ENCODE measurements at places on chromosomes 2 and 18.

GRCh38 chr2:240170354-240170735, 29.9 kb upstream of the OTOS start:
- DNase-seq: no peak

- DNase-seq: no peak
Observed at GRCh38 chr2:217074576-217075255, 214.9 kb upstream of the TNP1 start.

GRCh38 chr18:45626330-45627203, 11.3 kb downstream of the SLC14A2 start:
- no peak for DNase-seq

GRCh38 chr18:40937386-40937785, 1017.6 kb upstream of the PIK3C3 start:
- no peak for DNase-seq

- no peak for DNase-seq
Observed at GRCh38 chr2:133248264-133248663, 320.0 kb downstream of the NCKAP5 start.

- no peak for DNase-seq
Observed at GRCh38 chr18:924987-925386, 20.3 kb downstream of the ADCYAP1 start.

DNA sequence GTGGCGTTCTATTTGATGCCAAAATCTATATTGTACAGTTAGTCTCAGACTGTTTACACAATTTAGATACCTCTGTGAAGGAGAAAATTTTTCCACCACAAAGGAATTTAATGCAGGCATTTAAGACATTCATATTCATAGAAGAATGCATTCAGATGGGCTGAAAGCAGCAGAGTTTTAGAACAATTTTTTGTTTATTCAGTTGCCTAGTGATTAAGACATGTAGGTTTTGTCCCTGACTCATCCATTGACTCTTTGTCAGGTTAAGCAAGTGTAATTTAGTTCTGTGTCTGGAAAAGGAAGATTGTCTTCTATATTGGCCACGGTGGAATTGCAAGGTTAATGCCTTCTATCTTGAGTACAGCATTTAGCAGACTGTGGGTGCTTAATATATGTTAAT, 515.0 kb downstream of the PARD3B start:
- DNase-seq: no peak

DNA sequence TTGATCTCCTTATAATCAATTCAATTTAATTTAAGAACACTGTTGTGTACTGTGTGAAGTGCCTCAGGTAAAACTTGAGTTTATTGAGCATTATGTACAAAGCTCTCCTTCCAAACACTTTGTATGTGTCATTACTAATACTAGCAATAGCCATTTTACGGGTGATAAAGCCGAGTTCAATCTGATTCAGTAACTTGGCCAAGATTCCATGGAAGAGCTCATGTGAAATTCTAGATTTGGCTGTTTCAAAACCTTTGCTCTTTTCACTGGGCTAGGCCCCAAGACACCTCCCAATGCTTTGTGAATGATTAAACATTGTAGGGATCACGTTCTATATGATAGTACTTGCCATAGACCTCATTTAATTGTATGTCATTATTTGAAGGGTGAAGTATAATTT, 8.9 kb upstream of the NFE2L2 start:
- DNase-seq: no peak

DNA sequence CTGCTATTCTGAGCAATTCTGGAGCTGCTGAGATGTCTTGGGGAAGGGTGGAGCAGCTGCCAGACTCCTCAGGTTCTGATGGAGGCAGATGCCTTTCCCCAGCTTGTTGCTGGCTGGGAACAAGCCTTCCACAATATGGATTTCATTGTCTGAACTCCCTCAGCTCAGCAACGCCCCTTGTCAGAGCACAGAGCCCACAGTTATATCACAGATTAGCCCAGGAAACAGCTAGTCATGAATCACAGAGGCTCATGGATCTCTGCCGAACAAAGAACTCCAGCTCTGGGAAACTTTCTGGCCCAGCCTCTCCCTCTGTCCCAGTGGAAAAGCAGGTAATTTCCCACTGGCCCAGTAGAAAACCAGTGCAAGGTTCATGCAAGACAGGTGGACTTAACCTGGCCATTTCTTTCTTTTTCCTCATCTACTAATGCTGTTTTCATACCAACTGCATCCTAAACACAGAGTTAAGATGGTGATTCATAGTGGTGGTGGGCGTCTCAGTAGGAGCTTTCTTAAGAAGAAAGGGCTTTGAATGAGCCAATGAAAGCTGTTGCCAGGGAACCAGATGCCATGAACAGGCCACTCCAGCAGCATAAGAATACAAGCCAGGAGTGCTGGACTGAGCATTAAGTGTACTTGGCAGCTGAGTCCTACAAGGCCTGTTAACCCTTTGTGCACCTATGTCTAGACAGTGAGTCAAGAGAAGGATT, 8.7 kb upstream of the KIAA2012 start:
- peak; percentile 31 for DNase-seq

DNA sequence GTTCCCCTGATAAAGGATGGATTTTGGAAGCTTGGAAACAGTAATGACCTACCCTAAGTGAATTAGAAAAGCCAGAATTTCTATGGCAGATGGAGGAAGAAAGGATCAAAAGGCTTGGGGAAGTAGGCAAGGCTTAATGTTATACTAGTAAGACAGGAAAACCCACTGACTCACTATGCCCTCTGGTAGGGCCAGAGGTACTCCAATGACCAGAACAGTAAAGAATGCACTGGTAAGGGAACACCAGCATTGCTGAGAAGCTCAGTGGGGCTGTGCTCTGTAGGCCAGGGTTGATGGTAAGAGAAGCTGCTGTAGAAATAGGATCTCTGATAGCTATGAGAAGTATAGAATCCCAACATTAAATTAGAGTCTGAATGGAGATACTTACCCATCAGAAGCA, 126.4 kb downstream of the GFPT1 start:
- DNase-seq: no peak

DNA sequence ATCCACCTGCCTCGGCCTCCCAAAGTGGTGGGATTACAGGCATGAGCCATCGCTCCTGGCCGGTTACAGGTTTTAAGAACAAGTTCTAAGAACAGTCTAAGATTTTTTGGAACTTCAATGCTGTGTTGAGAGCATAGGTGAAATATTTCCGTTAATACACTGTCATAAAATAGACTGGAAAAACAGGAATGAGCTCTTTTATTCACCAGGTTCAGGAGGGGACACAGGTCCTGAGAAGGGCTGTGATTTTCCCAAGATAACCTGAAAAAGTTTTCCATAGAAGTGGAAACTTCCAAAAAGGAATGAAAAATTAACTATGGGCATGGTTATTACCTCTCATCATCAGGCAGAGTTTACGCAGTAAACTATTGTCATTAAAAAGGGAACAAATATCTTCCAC, 97.6 kb upstream of the TMEM178A start:
- no peak for DNase-seq

DNA sequence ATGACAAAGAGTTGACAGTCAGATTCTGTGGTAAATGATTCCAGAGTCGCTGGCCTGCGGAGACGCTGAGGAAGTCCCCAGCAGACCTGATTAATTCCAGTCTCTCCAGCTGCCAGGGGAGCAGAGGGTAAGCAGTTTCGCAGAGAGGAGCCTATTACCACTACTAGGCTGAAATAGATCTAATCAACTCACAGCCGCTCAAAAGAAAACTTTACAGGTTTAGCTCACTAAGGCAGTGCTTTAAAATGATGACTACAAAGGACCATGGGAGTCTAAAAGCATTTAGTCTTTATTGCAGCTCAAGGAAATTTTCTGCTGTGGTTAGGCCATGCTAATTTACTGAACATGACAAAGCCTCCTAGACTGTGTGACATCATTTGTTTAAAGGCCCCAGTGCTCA, 445.6 kb upstream of the POU3F3 start:
- DNase-seq: no peak

DNA sequence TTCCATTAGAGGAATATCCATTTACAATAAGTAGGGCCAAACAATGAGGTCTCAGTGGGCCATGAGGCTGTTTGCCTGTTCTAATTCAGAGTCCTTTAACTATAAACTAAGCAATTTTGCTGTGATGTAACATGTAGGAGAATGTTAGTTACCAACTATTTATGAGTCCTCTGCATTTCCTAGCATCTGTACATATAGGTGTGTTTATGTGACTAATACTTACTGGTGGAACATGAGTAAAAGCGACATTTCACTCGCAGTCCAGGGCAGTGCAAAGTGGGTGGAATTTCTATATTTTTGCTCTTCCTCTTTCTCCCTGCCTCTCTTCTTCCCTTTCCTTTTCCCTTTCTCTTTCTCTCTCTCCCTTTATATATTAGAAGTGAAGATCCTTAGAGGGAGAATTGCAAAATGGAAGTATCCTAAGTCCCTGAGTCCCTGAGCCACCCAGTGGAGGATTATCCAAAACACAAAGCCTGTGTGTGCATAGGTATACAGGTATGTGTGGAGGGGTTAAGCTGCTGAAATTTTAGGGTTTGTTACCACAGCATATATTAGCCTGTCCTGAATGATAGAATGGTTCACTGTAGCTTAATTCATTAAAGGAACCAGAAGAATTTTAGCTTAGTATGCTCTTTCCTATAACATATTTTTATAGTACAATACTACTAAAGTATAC, 487.0 kb upstream of the FANCL start:
- DNase-seq: no peak

DNA sequence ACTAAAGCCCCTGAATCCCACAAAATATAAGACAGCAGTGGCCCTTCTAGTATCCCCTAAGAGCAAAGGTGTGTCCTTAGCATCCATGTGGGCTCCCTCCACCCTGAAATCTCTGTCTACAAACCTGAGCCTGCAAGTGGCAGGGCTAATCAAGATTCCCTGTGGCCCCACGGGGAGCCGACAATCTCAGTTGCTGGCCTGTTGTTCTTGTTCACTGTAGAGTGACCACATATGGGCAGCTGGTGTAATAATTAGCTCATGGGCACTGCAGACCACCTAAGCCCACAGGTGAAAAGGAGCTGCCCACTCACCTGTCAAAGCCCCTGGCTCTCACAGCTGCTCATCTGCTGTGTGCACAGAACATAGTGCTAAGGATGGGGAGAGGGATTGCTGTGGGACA, 102.3 kb downstream of the MRO start:
- no peak for DNase-seq

- no peak for DNase-seq
Observed at GRCh38 chr2:171516793-171517192, 5.5 kb upstream of the CYBRD1 start.

GRCh38 chr2:133674433-133675331, 106.4 kb upstream of the NCKAP5 start:
- DNase-seq: peak; percentile 14

- DNase-seq: no peak
Observed at GRCh38 chr2:50026236-50026635, 871.9 kb upstream of the FSHR start.

GRCh38 chr2:8986327-8986976, 17.0 kb downstream of the MBOAT2 start:
- no peak for DNase-seq

DNA sequence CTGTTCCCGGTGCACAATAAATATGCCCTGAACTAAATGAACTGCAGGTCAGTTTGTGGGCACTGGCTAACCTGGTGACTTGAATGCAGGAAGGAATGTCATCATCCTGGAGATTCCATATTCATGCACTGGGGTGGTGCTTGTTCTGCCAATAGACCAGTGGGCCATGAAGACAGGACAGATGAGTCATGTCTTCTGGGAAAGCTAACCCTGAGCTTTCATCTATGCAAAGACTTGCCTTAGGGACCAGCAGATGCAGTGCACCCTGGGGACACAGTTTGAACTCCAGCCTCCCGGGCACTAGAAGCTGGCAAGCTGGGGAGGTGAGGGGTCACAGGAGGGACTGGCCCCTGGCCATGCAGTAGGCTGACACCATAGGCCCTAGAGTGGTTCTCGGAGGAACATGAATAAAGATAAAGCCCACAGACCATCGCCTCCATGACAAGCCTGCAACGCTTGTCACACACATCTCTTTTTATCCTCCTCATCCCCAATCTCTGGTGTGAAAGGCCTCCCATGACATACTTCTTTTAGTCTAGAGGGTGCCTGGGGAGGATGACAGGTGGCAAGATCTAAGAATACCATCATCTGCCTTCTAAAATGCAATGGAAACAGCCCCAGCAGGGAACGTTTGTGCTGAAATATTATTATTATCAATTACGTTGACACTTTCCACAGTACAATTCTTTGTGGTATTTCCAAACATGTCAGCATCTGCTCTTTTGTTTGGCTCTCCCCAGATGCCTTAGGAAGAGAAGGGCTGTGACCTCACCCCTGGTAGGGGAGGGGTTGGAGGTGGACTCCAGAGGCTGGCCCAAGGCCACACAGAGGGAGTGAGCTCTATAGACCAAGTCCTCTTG, 267.4 kb upstream of the RAB6C start:
- DNase-seq: no peak

GRCh38 chr18:78911751-78912283, 67.8 kb upstream of the SALL3 start:
- DNase-seq: no peak

DNA sequence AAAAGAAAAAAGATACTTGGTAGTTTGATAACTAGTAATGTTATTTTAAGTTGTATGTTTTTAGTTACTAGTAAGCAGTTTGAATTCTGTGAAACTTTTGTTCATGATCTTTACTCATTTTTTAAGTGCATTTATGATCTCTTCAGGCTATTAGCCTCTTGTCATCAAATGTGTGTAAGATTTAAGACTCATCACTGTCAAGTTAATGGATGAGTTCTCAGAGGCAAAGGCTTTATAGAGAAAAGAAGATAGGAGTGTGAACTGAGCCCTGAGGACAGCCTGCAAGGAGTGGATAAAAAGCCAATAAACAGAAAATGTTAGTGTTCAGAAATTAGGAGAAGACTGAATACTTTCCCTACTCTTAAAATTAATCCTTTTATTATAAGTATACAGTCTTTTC, 13.5 kb downstream of the NDUFV2 start:
- no peak for DNase-seq

DNA sequence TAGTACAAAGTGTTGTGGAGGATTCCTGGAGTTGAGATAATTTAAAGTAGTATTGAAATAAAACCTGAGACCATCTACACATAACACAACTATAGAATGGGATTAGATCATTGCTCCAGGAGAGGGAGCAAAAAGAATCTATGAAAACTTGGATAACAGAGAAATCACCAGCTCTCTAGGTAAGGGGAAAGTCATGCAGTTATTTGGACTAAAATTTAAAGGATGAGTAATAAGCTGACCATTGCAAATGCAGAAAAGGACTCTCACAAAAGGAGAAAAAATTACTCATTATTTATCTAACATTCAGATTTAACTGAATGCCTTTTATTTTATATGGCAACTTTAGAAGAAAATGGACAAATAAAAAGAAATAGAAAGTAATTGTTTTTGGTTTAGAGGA, 1399.8 kb upstream of the ACVR2A start:
- no peak for DNase-seq
